Small intestine (tissue), 16 donors: ENCODE measurements at places on chromosomes 2 and 18. TPM values are rescaled to one million over a fixed set of nuclear protein-coding genes. Genes with fewer than 3 reads are reported as not detected.
A peak's percentile ranks its signal among the peaks of the same experiment; 100 is the strongest.

The LDLRAD4 gene
- polyA plus RNA-seq, result 7.4 TPM

The ALPP gene
- polyA plus RNA-seq, result not detected

The TRIM43 gene
- polyA plus RNA-seq, result not detected

The TNFAIP6 gene
- polyA plus RNA-seq, result not detected

The ITM2C gene
- polyA plus RNA-seq, result 153 TPM

The CXCR4 gene
- 5.4 TPM for polyA plus RNA-seq

The RMND5A gene
- polyA plus RNA-seq, result 17.8 TPM

The SLC23A3 gene
- 4.3 TPM for polyA plus RNA-seq

The SCG2 gene
- 4.0 TPM for polyA plus RNA-seq

The LOXHD1 gene
- polyA plus RNA-seq, result not detected

The HMSD gene
- polyA plus RNA-seq, result 0.10 TPM

The HYCC2 gene
- 4.2 TPM for polyA plus RNA-seq

- no peak overlapping the region for H3K27ac ChIP-seq
- no peak for DNase-seq
- H3K27me3 ChIP-seq, result no peaks in the 10 kb centered on the region
- no peaks in the 10 kb centered on the region for H3K4me1 ChIP-seq
These were observed 385.4 kb upstream of the CDH7 start for GRCh38 chr18:65365245-65365980.

GRCh38 chr2:84778911-84779690 lies 101.8 kb downstream of the TRABD2A start:
- no peaks in the 10 kb centered on the region for H3K36me3 ChIP-seq
- H3K27ac ChIP-seq, result no peak overlapping the region
- no peak overlapping the region for H3K4me3 ChIP-seq
- peaks cover 12% of the 10 kb centered on the region for H3K4me1 ChIP-seq

DNA sequence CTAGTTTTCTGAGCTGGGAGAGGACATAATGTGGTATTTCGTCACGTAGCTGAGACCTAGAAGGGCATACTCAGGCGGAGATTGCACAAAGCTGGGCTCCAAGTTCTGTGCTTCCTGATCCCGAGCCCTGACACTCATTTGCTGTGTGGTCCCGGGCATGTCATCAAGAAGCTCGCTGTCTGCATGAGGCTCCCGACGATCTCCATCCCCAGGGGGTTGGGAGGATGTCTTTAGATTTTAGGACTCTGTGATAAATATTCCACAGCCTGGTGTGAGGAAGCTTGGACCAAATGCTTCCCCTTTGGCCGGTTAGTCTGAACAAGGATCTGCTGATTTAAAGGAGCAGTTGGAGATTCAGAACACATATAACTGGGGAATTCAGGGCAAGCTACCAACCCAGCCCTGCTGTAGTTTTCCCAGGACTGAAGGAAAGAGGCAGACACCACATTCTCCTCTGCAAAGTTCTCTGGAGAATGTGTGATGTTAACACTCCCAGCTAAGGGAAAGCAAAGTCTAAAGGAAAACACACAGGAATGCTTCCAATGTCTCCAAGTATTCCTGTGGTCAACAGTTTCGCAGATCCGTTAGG lies 2.3 kb downstream of the KCNE4 start:
- H3K27me3 ChIP-seq, result no peaks in the 10 kb centered on the region
- DNase-seq, result no peak
- H3K27ac ChIP-seq, result peak overlapping the region; percentile 85
- H3K4me1 ChIP-seq, result peaks cover 2% of the 10 kb centered on the region
- H3K4me3 ChIP-seq, result no peak overlapping the region

- H3K4me3 ChIP-seq, result no peak overlapping the region
- H3K4me1 ChIP-seq, result no peaks in the 10 kb centered on the region
- H3K27me3 ChIP-seq, result no peaks in the 10 kb centered on the region
- no peak overlapping the region for H3K27ac ChIP-seq
- DNase-seq, result no peak
These were observed 41.5 kb downstream of the SUCLG1 start for GRCh38 chr2:84417453-84418145.

GRCh38 chr2:209556354-209556961 lies 132.6 kb downstream of the MAP2 start:
- H3K27me3 ChIP-seq, result no peaks in the 10 kb centered on the region
- no peak for DNase-seq
- H3K36me3 ChIP-seq, result no peaks in the 10 kb centered on the region
- H3K27ac ChIP-seq, result no peak overlapping the region
- H3K4me3 ChIP-seq, result no peak overlapping the region

- H3K4me3 ChIP-seq, result no peak overlapping the region
- DNase-seq, result no peak
- H3K36me3 ChIP-seq, result no peaks in the 10 kb centered on the region
- H3K27me3 ChIP-seq, result no peaks in the 10 kb centered on the region
These were observed 187.4 kb downstream of the DNER start for GRCh38 chr2:229526951-229527350.

DNA sequence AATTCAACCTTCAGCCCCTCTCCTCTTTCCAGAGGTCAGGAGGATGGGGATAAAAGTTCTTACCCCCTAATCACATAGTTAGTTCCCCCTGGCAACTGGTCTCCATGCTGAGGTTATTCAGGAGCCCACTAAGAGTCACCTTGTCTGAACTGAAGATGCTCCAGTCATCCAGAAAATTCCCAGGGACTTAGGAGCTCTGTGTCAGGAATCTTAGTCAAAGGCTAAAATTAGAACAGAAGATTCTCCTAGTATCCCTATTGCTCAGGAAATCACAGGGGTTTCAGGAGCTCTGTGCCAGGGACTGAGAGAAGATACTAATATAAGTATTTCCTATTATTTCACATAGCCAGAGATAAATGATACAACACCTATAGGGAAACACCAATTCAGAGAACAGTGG lies 37.3 kb upstream of the LONRF2 start:
- no peaks in the 10 kb centered on the region for H3K36me3 ChIP-seq
- DNase-seq, result no peak
- H3K27me3 ChIP-seq, result peaks cover 4% of the 10 kb centered on the region
- H3K27ac ChIP-seq, result no peak overlapping the region

DNA sequence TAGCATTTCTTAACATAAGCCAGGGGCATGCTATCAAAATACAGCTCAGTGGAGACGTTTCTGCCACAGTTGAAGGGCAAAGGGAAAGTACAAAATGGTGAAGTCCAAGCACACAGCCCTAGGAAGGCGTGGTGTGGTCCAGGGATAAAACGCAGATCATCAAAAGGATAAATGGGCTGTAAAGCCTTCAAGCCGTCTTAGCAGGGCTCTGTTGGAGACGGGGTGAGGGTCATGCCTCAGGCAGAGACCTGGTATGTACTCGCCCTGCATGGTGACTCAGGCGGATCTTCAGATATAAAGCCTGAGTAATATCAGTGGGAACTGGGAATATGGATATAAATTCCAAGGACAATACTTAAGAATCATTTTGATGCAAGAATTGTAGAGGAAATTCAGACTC lies 61.2 kb downstream of the NGEF start:
- no peaks in the 10 kb centered on the region for H3K4me1 ChIP-seq
- no peak for DNase-seq
- no peak overlapping the region for H3K27ac ChIP-seq
- no peaks in the 10 kb centered on the region for H3K27me3 ChIP-seq
- no peak overlapping the region for H3K4me3 ChIP-seq

DNA sequence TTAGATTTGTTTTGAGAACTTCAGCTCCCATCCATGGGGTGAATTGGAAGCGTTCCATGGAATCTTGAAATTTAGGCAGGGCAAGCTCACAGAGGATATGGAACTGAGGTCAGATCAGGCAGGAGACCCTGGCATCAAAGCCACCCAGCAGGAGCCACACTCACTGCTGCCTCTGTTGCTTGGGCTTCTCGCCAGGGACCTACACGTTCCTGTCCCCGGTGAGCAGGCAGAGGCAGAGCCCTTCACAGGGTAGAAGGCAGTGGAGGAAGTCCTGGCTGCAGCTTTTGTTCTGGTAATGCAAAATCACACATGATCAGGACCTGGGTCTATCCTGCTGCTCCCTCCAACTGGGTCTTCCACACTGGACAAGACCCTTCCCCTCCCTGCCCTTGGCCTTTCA lies 42.1 kb downstream of the CAPN13 start:
- no peak overlapping the region for H3K27ac ChIP-seq
- H3K36me3 ChIP-seq, result no peaks in the 10 kb centered on the region
- no peaks in the 10 kb centered on the region for H3K4me1 ChIP-seq
- no peak for DNase-seq
- no peak overlapping the region for H3K4me3 ChIP-seq

DNA sequence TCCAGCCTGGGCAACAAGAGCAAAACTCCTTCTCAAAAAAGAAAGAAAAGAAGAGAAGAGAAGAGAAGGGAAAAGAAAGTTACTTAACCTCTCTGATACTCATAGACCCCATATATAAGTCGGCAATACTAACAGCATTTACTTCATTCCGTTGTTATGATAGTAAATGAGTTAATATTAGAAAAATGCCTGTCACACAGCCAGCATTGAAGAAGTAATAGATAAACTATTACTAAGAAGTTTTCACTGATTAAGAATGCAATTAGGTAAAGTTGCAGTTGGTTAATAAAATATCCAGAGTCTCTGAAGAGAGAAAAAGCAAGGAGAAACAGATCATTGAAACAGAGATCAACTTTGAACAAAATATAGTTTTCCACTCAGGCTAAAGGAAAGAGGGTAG lies 161.3 kb upstream of the UBE2E3 start:
- H3K27ac ChIP-seq, result no peak overlapping the region
- H3K4me1 ChIP-seq, result no peaks in the 10 kb centered on the region
- no peak overlapping the region for H3K4me3 ChIP-seq
- no peaks in the 10 kb centered on the region for H3K27me3 ChIP-seq
- no peak for DNase-seq

GRCh38 chr2:241686324-241686649 lies 328 bp downstream of the DTYMK start:
- peaks cover 3% of the 10 kb centered on the region for H3K4me1 ChIP-seq
- no peak for DNase-seq
- peak overlapping the region; percentile 77 for H3K4me3 ChIP-seq
- no peaks in the 10 kb centered on the region for H3K27me3 ChIP-seq
- peaks cover 45% of the 10 kb centered on the region for H3K36me3 ChIP-seq

DNA sequence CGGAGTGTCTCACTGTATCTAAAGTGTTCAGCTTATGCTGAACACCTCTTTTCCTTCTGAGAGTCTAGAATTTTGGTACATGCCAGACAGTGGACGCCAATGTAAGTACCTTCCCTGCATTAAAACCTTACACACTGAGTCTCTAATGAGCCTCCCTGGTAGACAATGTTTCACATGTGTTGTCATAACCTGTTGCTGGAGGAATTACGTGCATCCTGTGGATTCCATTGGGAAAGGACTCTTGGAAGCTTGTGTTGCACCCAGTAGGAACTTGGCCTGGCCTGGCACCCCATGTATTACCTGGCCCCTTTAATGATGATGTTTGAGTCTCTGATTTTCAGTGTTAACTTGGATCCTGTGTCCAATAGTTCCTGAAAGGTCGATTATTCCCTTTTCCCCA lies 20.5 kb downstream of the CHCHD5 start:
- no peak for DNase-seq
- H3K27me3 ChIP-seq, result no peaks in the 10 kb centered on the region
- peaks cover 2% of the 10 kb centered on the region for H3K4me1 ChIP-seq
- no peak overlapping the region for H3K4me3 ChIP-seq
- H3K36me3 ChIP-seq, result no peaks in the 10 kb centered on the region
- no peak overlapping the region for H3K27ac ChIP-seq

- no peaks in the 10 kb centered on the region for H3K36me3 ChIP-seq
- no peak overlapping the region for H3K27ac ChIP-seq
- peaks cover 18% of the 10 kb centered on the region for H3K4me1 ChIP-seq
- no peak for DNase-seq
- H3K4me3 ChIP-seq, result no peak overlapping the region
These were observed 52.0 kb downstream of the BCL2L11 start for GRCh38 chr2:111172666-111173065.

DNA sequence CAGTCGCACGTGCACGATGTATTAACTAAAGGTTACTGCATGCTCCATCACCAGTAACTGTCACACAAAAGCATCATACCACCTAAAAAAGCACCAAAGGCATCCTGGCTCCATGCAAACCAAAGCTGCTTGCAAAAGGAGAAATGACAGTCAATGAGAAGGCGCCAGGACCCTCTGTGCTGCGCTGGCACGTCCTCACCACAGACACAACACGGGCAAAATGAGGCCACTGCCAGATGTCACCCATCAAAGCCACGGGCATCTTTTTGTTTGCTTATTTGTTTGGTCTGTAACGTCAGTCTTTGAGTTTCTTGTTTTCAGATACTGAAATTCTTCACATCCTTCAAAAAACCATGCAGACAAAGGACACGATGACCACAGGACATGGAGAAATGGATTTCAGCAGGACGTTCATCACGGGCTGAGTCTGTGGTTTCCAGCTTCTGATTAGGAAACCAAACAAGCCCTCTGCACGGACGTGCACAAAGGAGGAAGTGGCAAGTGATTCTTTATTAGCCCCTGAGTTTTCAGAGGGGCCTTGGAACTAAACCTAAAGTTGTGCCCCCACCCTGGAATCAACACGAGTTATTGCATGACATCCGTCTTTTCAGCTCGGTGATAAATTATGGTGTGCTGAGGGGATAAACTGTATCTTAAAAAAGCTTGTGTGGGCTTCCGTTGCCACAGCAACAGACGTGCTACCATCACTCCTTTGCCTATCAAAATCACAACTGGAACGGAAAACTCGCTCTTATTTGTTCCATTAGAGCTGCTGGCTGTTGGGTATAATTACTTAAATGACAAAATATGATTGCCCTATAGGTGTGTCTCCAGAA lies 181.8 kb downstream of the EIPR1 start:
- DNase-seq, result no peak
- no peaks in the 10 kb centered on the region for H3K27me3 ChIP-seq
- H3K4me3 ChIP-seq, result no peak overlapping the region
- peaks cover 4% of the 10 kb centered on the region for H3K36me3 ChIP-seq
- no peaks in the 10 kb centered on the region for H3K4me1 ChIP-seq

GRCh38 chr18:13436576-13436975 lies 218.0 kb downstream of the LDLRAD4 start:
- no peaks in the 10 kb centered on the region for H3K4me1 ChIP-seq
- no peaks in the 10 kb centered on the region for H3K27me3 ChIP-seq
- no peaks in the 10 kb centered on the region for H3K36me3 ChIP-seq
- no peak overlapping the region for H3K27ac ChIP-seq

- H3K27me3 ChIP-seq, result no peaks in the 10 kb centered on the region
- H3K36me3 ChIP-seq, result no peaks in the 10 kb centered on the region
- DNase-seq, result no peak
- H3K4me1 ChIP-seq, result no peaks in the 10 kb centered on the region
- no peak overlapping the region for H3K27ac ChIP-seq
These were observed 113.6 kb downstream of the BABAM2 start for GRCh38 chr2:28004086-28004485.

GRCh38 chr2:78024996-78025395 lies 502.8 kb upstream of the LRRTM4 start:
- no peaks in the 10 kb centered on the region for H3K36me3 ChIP-seq
- H3K4me3 ChIP-seq, result no peak overlapping the region
- no peak for DNase-seq
- H3K27ac ChIP-seq, result no peak overlapping the region
- H3K27me3 ChIP-seq, result no peaks in the 10 kb centered on the region
- no peaks in the 10 kb centered on the region for H3K4me1 ChIP-seq

GRCh38 chr2:152485954-152486736 lies 151.2 kb downstream of the FMNL2 start:
- peaks cover 38% of the 10 kb centered on the region for H3K4me1 ChIP-seq
- no peaks in the 10 kb centered on the region for H3K27me3 ChIP-seq
- no peak overlapping the region for H3K4me3 ChIP-seq
- H3K36me3 ChIP-seq, result no peaks in the 10 kb centered on the region
- peak overlapping the region; percentile 12 for H3K27ac ChIP-seq
